ENCODE measurements at places on chromosomes 2 and 18. TPM values are rescaled to one million over a fixed set of nuclear protein-coding genes. Genes with fewer than 3 reads are reported as not detected.

GRCh38 chr2:207316484-207316883 lies 150.7 kb upstream of the KLF7 start:
- DNase-seq, result no peak

- no peak for DNase-seq
Observed at GRCh38 chr18:63311118-63312018, 8.2 kb downstream of the BCL2 start.

- DNase-seq, result peak; percentile 74
Observed at GRCh38 chr2:15636972-15637785, 45.5 kb downstream of the DDX1 start.

DNA sequence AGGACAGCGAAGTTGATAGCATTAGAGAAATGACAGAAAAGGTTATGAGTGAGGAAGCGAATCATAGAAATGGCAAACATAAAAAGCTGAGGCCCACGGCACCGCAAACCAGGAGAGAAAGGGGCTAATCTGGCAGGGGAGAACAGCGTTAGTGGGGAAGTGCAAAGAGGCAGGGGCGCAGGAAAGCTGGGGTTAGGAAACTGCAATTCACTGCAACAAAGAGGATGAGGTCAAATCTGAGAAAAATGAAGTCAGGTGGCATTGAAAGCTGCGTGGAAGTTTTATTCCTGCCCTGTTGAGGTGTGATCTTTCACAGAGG lies 653 bp upstream of the ABI2 start:
- DNase-seq, result no peak

- peak; percentile 52 for DNase-seq
Observed at GRCh38 chr2:168639441-168639898, 163.0 kb upstream of the NOSTRIN start.

The CHRNG gene
- 81.6 TPM for polyA plus RNA-seq
